ENCODE measurements at places on chromosomes 6 and 20.

DNA sequence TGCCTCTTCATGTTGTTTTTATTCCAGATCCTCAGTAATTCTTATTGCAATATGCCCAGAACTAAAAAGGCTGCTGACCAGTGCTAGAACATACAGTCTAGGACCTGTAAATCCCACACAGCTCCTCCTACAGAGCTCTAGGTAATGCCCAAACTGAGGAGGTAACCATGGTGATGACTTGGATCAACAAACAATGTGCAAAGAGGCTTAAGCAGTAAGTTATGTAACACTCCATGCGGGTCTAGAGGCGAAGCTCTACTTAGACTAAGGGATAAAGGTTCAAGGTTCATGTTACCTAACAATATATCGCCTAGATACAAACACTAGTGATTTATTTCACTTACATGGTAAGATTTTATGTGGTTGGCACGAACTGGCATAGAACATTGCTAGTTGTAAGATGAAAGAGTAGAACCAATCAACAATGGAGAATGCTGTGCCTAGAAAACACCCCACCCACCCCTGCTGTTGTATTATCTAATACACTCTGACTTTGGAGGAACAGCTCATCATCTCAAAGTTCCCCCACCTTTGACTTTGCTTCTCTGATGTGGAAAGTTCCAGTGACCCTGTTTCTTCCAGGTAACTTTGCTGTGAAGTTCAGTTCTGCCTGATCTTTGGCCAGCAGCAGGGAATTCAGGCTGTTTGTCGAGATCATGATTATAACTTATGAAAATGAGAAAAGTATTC, 242.4 kb downstream of the ALDH8A1 start:
- DNase-seq: no peak

DNA sequence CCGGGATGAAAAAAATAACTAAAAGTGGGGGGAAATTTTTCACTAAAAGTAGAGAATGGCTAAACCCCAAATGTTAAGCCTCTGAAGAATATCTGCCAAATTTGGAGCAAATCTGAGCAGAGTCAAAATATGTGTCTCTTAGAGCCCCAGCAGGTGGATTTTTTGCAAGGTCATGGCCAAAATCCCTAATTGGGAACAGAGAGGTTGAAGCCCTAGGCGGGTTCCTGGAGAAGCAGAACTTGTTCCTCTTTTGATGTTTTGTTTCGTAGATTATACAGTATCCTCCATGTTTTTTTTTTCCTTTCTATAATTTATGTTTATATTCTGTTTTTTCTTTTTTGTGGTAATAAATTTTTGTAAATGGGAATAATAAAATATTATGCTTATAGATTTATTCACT, 94.4 kb downstream of the PLCB4 start:
- no peak for DNase-seq

DNA sequence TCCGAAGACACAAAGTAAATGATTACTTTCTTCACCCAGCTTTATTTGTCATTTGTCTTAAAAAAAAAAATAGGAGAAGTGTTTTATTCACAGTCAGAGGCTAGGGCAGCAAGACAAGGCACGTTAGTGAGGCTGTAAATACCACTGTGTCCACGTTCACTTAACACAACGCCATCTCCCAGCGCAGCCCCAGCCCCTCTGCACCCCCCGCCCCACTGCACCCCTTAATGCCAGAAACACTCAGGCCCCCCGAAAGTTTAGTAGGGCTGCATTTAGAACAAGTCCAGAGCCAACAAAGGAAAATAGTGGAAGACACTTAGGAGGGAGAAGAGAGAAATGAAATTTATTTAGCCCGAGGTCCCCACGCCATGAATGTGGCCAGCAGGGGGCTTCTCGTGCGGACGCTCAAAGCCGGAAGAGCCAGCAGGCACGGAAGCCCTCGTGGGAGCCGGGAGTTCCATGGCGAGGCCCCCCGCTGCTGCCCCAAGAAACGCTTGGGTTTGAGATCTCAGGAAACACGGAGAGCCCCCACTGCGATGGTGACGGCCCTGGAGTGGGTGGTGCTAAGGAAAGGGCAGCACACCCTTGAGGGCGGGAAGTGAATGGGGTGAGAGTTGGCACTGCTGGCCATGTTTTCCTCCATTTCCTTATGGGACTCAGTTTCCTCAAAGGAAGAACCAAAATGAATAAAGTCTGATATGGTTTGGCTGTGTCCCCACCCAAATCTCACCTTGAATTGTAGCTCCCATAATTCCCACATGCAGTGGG, 50.2 kb downstream of the IYD start:
- DNase-seq: no peak

GRCh38 chr20:43442282-43442880, 15.3 kb upstream of the SRSF6 start:
- DNase-seq: no peak

DNA sequence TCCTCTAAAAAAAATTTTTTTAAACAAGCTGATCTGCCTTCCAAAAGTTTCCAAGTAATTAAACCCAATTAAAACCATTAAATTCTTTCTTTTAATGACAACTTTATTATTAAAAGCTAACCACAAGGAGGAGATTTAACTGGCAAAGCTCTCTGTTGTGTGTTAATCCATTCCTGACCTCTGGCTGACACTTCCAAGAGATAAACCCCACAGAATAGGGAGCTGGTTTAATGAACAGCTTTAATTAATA, 230.8 kb downstream of the EYA2 start:
- DNase-seq: no peak

GRCh38 chr6:30483677-30484279, 5.5 kb upstream of the HLA-E start:
- peak; percentile 40 for DNase-seq

DNA sequence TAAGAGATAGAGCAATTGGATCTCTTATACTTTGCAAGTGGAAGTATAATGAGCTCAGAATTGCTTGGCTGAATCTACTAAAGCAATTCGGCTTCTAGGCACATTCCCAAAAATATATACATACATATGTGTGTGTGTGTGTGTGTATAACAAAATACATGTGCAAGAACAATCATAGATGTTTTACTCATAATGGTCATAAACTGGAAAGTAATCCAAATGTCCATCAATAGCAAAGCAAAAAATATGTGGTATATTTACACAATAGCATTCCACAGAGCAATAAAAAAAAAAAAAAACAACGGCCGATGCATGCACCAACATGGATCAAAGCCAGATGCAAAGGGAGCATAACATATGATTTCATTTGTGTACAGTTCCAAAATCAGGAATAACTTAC, 707.9 kb downstream of the RFPL4B start:
- no peak for DNase-seq

- DNase-seq: no peak
Measured at GRCh38 chr6:49097116-49097515, 365.9 kb downstream of the MMUT start.

- no peak for DNase-seq
Measured at GRCh38 chr20:64130271-64130670, 22.9 kb upstream of the NPBWR2 start.

DNA sequence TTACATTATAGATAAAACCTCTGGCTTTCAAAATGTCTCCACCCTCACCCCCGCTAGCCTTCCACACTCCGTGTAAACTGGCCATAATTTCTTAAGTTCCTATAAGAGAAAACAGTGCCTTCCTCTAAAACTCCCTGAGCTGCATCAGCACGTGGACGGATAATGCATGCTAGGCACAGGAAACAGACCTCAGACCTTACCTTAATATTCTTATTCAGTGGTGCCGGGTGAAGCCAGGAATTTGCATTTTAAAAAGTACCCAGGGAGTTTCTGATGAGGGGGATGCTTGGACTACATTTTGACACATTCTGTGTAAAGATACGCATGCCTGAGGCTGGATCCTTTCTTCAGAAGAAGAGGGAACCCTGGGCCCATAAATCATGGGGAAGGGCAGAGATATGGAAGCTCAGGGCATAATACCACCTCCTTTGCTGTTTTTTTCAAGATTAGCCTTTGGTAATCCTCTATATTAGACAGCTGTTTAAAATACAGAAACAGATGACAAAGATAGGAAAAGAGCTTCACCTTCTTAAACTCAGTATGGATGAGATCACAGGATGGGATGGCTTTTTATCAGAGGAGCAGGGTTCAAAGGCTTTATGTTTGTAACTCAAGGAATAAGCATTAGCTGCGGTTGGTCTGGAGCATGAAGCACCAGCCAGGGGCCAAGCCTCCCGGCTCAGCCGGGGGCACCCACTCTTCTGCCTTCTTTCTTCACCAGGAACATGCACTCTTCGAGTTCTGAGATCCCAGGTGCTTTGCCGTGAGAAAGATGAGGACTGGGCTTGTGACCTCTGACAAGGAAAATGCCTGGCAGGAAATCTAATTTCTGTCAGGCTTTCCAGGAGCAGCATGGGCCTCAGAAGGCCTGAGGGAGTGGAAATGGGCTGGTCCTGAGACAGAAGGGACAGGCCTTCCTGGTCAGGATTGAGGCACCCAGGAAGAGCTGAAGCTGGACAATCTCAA, 218.1 kb upstream of the SOX4 start:
- DNase-seq: peak; percentile 59

GRCh38 chr20:15445056-15445840, 1107.8 kb upstream of the FLRT3 start:
- DNase-seq: no peak

DNA sequence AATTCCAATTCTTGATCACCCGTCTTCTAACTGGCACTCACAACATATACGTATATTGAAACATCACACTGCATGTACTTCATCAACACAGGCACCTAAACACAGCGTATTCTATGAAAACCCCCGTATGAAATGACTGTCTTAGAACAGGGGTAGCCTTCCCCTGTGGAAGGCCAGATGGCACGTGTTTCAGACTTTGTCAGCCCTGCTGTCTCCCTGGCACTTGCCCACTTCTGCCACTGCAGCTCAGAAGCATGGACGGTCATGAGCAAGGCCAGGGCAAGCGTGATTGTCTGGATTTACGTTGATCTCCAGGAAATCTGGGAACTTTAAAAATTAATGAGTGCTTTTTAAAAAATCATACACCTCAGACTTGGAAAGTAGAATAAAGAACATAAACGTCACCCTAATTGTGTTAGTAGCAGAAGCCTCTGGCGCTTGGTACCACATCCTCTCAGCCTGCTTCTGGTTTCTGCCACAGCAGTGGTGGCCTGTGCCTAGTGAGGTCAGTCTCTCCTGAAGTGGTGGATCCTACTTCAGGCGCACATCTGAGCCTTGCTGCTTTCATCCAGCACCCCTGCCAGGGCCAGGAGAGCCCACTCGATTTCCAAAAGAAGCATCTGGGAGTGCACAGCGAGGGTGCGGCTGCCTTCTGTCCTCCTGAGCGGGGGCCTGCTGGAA, 18.3 kb downstream of the PDE10A start:
- DNase-seq: no peak

DNA sequence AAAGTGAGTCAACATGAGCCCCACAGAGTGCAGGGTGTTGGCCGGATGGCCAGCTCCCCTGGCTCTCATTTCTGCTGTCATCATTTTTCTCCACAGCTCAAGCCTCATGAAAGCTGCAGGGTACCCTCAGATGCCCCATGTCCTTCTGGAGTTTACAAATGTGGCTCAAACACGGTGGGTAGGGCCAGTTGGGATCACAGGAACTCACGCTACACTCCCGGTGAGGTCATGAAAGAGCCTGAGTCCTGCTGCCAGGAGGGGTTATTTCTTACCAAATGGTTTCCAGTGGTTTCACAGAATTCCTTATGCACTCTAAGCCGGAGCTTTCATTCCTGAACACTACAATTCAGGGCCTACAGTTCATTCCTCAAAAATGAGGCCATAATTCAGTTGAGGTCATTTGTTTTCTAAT, 78.7 kb downstream of the TMEM170B start:
- no peak for DNase-seq

DNA sequence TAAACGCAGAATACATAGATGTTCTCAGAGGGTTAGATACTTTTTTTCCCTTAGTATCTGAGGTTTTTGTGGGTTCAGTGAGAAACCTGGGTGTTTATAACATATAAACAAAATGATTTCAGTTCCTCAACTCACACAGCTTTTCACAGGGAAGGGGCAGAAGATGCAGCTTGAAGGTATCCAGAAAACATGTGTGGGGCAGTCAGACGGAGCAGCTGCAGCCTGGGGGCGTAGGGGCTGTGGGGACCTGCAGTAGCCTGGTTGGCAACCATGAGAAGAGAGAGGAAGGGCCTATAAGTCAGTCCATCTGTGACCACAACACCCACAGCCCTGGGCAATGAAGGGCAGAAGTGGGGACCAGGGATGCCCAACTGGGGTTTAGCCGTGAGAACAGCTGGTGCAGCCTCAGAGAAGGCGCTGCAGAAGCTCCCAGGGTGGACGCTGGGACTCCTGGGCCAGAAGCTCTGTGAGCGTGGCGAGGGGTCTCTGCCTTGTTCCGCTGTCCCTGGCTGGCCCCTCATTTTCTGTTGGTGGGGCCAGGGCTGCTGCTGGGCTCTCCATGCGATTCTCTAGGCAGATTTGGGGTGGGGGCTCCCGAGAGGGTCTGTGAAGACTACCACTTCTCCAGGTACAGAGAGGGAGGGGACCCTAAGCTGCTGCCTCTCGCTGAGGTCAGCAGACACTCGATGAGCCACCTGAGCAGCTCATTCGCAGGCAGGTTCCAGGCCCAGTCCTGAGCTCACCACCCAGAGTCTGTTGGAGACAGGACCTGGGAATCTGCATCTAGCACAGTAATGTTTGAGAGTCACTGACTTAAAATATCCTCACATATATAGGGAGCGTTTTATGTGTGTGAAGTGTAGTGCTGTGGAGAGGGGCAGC, 181.2 kb downstream of the ZDHHC14 start:
- DNase-seq: no peak

GRCh38 chr6:111806165-111806547, 67.1 kb downstream of the FYN start:
- no peak for DNase-seq

GRCh38 chr6:145836170-145836569, 21.6 kb upstream of the FBXO30 start:
- DNase-seq: no peak

DNA sequence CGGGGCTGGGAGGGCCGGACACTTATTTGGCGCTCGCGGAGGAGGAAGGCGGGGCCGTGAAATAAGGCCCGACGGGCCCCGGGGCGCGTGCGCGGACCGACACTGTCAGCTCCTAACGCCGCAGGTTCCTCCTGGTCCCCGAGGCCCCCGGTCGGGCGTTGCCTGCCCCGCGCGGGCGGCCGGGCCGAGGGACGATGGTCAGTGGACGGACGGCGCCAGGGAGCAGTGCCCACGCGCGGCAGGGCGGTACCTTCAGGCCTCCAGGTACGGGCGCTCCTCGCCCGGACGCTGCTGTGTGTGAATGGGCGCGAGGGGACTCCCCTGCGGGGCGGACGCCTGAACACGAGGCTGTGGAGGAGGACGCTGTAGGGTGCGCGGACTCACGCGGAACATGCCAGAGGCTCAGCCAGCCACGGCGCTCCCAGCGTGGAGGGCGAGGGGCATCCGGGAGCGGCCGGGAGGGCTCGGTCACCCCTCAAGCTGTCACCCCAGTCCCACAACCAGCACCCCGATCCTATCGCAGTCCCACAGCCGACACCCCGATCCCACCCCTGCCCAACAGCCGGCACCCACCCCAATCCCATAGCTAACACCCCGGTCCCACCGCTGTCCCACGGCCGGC, 339 bp upstream of the GMEB2 start:
- peak; percentile 96 for DNase-seq
